ENCODE measurements at places on chromosomes 6 and 20.

DNA sequence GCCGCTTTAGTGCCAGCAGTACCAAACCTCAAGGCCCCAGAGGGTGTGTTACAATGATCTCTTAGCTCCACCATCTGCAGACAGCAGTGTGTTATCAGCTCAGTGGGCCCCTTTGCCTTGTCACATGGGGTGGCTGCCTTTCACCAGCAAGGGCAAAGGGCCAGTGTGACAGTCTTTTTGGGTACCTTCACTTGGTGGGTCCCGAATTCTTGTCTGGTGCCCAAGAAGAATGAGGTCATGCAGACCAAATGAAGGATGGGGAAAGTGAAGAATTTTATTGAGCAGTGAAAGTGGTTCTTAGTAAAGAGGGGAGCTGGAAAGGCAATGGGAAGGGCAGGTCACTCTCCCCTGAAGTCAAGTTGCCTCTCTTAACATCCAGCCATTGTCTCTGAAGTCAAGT, 2.9 kb upstream of the SMIM28 start:
- no peak for DNase-seq

DNA sequence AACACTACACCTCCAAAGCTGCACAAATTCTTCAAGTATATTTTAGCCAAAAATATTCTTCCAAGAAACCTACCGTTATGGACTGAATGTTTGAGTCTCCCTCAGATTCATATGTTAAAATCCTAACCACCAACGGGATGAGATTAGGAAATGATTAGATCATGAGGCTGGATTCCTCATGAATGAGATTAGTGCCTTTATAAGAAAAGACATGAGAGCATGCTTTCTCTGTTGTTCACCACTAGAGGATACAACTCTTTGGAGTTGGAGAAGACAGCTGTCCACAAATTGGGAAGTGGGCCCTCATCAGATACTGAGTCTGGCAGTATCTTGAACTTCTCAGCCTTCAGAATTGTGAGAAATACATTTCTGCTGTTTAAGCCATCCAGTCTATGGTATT, 7.1 kb upstream of the SLC17A4 start:
- no peak for DNase-seq

- DNase-seq = no peak
Measured at GRCh38 chr6:128807577-128807976, 75.4 kb upstream of the LAMA2 start.

- DNase-seq = no peak
Measured at GRCh38 chr20:60274717-60275116, 316.5 kb downstream of the CDH26 start.

DNA sequence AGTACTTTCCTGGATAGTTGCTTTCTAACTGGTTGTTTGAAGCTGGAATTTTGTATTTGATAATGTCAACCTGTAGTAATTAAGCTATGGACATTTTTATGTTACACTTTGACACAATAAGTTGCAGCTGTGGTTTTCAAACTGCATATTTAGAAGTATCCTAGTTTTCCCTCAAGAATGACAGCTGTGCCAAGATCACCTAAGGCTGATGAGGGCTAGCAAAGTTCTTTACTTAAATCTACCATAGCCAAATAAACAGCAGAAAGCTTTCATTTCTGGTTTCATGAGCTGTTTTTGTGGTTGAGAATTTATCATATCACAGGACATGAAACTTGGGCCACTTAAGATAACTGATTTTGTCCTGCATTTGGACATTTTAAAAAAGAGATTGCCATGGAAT, 30.6 kb downstream of the FAM229B start:
- no peak for DNase-seq

- no peak for DNase-seq
Measured at GRCh38 chr6:133632906-133633305, 256.0 kb upstream of the TCF21 start.

- DNase-seq = no peak
Measured at GRCh38 chr6:158754738-158755137, 64.4 kb downstream of the EZR start.

DNA sequence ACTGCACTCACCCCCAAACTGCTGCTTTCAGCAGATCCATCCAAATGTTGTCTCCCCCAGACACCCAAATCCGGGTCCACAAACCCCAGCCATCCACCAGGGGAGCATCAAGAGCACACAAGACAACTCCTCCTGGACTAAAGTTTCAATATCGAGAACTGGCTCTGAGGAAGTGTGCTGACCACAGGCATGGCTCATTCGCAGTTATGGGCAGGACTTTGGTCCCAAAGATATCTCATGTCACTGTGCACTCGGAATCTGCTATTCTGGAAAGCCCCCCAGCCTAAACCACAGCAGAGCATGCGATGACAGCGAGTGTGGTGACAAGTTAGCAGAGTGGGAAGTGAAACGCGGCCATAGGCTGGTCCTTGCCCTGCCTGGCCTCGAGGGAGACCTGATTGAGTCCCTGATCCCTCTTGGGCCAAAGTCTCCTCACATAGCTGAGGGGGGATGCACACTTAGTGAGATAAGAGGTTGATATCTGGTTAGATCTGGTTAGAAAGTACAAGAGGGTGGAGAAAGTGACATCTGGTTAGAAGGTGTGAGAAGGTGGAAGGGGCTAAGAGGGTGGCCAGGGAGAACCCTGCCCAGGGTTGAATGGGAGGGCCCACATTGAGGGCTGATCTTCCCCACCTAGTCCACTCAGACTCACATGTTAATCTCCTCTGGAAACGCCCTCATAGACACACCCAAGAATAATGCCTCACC, 149.7 kb downstream of the MRPL14 start:
- no peak for DNase-seq

GRCh38 chr6:121959501-121959900, 440.0 kb upstream of the HSF2 start:
- no peak for DNase-seq

GRCh38 chr6:151228788-151229400, 10.9 kb upstream of the AKAP12 start:
- no peak for DNase-seq

GRCh38 chr6:134394208-134394607, 76.3 kb upstream of the SGK1 start:
- no peak for DNase-seq
